Central memory CD4-positive, alpha-beta T cell (primary cell): ENCODE measurements at places on chromosomes 1 and 21.

GRCh38 chr1:12359359-12360133 is 129.7 kb downstream of the VPS13D start:
- DNase-seq: no peak

DNA sequence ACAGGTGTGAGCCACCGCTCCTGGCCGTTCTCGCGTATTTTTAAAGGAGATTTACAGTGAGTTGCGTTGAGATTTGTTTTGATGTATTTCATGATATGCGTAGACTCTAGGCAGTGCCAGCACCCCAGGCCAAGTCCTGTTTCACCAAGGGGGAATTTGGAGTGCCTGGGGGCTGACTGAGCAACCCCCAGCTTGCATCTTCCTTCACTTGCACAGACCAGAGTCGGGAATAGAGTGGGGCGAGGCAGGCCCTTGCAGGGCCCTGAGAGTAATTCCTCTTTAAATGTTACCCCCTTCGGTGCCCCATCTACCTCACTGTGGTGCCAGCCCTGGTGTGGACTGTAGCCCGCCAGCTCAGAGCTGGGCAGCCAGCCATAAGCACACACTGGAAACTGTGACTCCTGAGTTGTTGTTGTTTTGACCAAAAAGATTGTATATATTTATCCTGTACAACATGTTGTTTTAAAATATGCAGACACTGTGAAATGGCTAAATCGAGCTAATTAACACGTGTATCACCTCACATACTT is 269.5 kb downstream of the NPHP4 start:
- DNase-seq: no peak

DNA sequence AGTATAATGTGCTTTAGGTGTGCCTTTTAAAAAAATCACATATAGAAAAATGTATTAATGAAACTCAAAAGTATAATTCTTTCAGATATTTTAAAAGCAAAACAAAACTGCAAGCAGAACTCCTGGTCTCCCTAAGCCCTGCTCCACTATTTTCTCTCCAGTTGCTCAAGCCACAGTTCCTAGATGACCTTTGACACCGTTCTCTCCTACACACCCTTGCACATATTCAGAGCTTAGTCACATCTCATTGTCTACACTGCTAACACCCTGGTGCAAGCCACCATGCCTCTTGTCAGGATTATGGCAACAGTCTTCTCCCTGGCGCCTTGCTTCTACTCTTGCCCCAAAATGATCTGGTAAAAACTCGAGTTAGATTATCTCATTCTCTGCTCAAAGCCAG is 50.2 kb upstream of the ROR1 start:
- DNase-seq: no peak

DNA sequence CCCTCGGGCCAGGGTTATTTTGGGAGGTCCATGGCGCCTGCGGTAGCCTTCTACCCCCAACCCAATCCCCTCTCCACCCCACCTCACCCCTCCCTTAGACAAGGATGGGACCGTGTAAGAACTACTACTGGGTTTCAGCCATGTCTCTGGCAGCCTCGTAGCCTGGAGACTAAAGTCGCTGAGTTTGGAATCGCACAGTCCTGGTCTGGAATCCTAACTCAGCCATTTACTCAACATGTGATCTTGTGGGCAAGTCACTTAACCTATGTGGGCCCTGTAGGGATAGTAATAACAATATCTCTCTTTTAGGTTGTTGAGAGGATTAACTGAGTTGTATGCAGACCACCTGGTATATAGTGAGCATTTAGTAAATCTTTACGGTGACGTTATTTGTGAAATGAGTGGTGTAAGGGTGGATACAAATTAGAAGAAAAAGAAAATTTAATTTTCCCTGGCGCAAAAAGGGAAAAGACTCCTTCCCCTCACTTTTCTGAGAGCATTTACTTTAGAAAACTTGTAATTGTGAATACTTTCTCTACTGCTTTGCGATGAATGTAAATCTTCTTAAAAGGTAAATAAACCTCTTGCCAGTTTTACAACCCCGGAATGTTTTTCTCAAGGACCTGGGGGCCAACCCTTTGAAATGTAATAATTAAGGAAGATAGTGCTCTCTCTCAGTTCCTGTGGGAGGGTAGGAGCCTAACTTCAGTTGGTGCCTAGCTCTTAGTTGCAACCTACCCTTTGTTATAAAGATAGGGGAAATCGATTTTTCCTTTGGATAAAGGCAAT is 615 bp upstream of the MRPS15 start:
- DNase-seq: no peak

- DNase-seq: no peak
Observed at GRCh38 chr1:245475126-245475525, 320.3 kb downstream of the KIF26B start.

DNA sequence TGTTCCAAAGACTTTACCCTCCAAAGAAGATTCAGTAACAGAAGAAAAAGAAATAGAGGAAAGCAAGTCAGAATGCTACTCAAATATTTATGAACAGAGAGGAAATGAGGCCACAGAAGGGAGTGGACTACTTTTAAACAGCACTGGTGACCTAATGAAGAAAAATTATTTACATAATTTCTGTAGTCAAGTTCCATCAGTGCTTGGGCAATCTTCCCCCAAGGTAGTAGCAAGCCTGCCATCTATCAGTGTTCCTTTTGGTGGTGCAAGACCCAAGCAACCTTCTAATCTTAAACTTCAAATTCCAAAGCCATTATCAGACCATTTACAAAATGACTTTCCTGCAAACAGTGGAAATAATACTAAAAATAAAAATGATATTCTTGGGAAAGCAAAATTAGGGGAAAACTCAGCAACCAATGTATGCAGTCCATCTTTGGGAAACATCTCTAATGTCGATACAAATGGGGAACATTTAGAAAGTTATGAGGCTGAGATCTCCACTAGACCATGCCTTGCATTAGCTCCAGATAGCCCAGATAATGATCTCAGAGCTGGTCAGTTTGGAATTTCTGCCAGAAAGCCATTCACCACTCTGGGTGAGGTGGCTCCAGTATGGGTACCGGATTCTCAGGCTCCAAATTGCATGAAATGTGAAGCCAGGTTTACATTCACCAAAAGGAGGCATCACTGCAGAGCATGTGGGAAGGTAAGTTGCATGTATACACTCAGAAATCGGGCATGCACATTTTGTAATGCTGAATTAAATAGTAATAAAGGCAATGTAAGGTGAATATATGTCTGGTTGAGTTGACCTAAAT is 97.2 kb downstream of the ZFYVE9 start:
- DNase-seq: no peak

DNA sequence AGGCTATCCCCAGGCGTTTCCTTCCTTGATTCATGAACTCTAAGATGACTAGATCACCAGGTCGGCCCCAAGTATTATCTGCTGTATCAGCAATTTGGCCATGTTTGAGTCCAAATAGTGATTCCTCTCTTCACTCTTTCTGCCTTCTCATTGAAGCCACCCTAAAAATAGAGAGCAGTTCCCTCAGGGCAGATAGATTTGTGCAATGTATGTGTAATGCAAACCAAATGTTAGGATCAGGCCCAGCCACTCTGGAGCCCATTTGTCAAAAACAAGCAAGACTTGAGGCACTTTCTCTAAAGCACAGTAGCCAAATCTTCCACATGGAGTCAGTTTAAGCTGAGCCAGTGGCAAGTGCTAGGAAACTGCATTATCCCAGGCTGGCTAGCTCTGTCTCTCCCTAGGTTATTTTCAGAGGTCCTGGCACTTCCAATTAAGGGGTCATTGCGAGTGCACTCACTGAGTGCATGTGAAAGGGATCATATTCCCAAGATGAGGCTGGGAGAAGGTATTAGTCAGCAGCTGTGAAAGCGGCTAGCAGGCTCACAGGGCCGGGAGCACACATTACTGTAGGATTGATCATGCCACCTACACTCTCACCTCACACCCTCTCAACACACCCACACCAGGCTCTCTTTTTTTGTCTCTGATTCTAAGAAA is 97.9 kb upstream of the RAB3GAP2 start:
- DNase-seq: no peak

DNA sequence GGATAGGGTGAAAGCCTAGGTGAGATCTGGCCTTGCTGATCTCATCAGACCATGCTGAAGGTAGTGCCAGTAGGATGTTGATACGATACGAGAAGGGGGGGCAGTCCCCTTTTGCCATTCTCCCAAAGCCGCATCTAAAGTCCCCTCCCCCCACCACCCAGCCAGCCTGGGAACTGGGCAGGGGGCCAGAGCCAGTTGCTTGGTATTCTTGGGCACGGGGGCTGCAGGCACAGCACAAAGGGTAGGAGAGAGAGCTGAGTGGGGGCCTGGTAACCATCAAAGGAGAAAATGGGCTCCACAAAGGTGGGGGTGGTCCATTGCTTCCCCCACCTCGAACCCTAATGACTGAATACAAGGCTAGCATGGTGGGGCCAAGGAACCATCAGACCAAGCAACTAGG is 5.4 kb downstream of the PEA15 start:
- no peak for DNase-seq

- no peak for DNase-seq
Observed at GRCh38 chr1:60874718-60875117, 207.6 kb upstream of the NFIA start.

GRCh38 chr1:227136210-227136820 is 182.0 kb downstream of the CDC42BPA start:
- DNase-seq: no peak

DNA sequence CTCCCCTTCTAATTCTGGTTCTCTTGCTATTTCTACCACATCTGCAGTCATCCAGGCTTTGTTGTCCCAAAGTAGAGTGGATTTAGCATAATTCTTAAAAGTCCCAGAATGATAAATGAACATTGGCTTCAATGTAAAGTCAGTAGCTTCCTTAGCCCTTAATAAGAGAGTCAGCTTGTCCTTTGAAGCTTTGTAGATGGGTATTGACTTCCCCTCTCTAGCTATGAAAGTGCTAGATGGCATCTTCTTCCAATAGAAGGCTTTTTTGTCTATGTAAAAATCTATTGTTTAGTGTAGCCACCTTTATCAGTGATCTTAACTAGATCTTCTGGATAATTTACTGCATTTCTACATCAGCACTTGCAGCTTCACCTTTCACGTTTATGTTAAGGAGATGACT is 181.4 kb upstream of the B3GALT2 start:
- no peak for DNase-seq
